ENCODE measurements at places on chromosomes 3 and 15.

- DNase-seq = no peak
These were observed 328.4 kb upstream of the DPH6 start for GRCh38 chr15:35874260-35874905.

DNA sequence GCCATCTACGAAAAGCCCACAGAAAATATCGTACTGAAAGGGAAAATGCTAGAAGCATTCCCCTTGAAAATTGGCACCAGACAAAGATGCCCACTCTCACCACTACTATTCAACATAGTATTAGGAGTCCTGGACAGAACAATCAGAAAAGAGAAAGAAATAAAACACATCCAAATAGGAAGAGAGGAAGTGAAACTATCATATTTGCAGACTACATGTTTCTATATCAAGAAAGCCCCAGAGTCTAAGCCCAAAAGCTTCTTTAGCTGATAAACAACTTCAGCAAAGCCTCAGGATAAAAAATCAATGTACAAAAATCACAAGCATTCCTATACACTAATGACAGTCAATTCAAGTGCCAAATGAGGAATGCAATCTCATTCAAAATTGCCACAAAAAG is 15.6 kb downstream of the OR5K3 start:
- DNase-seq = no peak

GRCh38 chr15:41981371-41982132 is 9.2 kb upstream of the EHD4 start:
- no peak for DNase-seq

- DNase-seq = no peak
These were observed 431.4 kb downstream of the GRM7 start for GRCh38 chr3:7292362-7292761.

- no peak for DNase-seq
These were observed 39.9 kb downstream of the EEFSEC start for GRCh38 chr3:128193168-128193567.

- DNase-seq = no peak
These were observed 264.9 kb downstream of the EBLN2 start for GRCh38 chr3:73326396-73326795.

DNA sequence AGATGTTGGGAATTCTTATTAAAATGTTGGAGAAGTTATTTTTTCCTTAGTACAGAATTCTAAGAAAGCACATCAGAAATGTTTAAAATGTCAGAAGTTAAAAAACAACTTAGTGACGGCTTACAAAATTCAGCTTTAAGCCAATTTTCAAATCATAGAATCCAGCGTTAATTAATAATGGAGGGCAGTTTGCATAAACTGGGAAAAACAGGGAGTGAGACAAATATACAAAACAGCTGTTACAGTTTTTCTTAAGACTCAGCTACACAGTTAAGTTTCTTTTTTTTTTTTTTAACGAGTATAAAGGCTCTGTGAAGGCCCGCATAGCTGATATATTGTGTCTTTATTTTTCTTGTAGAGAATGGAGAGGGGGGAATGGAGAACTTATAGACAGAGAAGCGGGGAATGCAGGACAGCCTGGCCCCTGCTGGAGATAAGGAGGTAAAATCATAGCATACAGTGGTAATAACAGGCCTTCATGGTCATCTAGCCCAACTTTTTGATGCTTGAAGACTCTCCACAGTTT is 164.4 kb downstream of the BBX start:
- DNase-seq = no peak

DNA sequence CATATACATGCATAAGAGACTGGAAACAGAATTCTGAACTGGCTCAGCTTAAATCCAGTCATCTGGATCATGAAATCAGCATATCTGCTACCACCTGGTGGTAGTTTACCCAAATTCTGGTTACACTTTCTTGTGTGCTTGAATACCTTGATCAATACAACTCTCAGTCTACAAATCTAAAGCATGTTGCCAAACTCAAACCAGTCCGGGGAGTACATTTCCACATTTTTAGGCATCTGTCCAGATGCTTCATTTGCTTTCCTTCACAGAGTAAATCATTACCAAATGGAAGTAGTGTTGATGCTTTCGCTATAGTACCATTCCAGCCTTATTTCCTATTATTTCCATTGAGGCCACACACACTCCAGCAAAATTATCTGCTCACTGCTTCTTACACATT is 126.4 kb downstream of the P2RY1 start:
- no peak for DNase-seq

- no peak for DNase-seq
These were observed 200.9 kb downstream of the MCTP2 start for GRCh38 chr15:94432279-94432678.

GRCh38 chr3:143613226-143613625 is 235.0 kb downstream of the SLC9A9 start:
- no peak for DNase-seq

DNA sequence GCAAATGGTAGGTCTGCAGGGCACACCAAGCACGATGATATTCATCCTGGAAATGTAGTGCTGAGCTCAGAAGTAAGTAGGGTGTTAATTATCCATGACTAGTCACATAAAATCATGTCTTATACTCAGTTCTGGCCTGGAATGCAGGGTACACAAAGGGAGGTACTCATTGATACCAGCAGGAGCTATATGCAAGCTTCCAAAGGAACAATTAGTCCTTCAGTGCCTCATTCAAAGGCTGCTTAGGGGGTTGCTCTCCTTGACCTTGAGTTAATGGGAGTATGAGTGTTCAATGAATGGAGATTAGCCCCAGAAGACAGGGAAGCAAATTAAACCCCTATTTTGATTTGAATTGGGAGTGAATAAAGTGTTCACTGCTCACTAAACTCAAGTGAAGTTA is 38.3 kb downstream of the CNTN6 start:
- no peak for DNase-seq

- DNase-seq = no peak
These were observed 29.3 kb downstream of the MAP2K5 start for GRCh38 chr15:67571648-67572415.

DNA sequence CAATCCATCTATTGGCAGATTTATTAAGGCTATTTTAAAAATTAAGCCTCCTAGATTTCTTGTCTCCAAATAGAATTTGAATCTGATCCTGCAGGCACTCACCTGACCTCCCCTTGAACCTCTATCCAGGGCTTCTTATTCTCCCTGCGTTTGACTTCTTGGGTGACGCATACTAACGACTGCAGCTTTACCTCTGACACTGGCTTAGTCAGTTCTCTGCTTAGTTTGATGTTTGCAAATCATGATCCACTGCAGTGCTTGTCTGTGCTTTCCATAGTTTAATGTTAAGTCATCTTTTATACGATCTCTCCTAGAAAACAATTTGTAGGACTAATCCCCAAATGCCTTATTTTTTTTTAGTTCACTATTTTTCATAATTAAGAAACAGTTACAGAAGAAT is 233.1 kb downstream of the ROBO1 start:
- no peak for DNase-seq

DNA sequence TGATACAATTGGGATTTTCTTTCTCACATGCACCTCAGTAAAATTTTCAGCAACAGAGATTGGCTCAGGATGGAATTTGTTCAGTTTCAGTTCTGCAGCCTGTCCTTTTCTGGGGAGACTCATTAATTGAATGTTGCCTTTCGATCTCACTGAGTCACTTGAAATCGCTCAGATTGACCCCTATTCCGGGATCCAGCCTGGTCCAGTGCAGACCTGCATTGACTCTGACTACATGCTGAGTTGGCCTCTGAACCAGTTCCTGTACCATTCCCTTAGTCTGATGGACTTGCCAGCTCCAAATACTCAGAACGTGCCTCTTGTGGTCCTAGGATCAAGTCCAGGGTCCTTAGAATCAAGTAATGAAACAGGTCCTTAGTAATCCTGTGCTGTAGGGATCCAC is 9.4 kb downstream of the IGF1R start:
- DNase-seq = no peak

GRCh38 chr3:30774062-30774461 is 120.4 kb downstream of the GADL1 start:
- DNase-seq = no peak

GRCh38 chr3:58013099-58013498 is 4.9 kb downstream of the FLNB start:
- no peak for DNase-seq

GRCh38 chr3:113275929-113276750 is 64.8 kb downstream of the BOC start:
- no peak for DNase-seq

GRCh38 chr3:8549354-8549753 is 47.7 kb downstream of the LMCD1 start:
- no peak for DNase-seq

GRCh38 chr3:150341891-150342290 is 66.2 kb upstream of the TSC22D2 start:
- no peak for DNase-seq

DNA sequence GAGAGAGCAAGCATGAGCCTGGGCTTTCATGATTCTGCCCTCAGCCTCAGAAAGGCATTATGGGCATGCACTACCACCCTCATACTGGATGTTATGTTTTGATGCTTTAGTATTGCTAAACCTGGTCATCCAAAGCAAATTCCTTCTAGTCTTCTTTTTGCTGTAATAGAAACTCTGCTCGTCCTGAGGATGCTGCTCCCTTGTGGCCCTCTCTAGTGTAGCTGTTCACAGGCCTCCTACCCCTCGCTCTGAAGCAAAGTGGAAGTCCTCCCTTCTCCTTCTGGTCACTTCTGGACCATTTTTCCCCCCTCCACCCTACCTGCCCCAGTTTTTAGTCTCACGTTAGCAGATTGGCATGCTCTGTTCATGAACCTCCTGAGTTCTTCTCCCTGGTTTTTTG is 22.9 kb upstream of the CCNL1 start:
- DNase-seq = no peak

DNA sequence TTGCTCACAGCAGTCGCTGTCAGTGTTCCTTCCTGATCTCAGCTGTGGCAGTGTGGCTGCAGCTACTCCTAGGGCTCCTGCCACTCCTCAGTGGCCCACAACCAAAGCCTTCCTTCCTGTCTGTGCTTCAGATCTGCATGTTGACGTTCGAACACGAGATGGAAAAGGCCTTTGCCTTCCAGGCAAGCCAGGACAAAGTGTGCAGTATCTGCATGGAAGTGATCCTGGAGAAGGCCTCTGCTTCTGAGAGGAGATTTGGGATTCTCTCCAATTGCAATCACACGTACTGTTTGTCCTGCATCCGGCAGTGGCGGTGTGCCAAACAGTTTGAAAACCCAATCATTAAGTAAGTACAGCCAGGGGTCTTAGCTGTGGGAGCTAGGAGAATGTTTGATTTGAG is 17.8 kb downstream of the MKRN2 start:
- no peak for DNase-seq

DNA sequence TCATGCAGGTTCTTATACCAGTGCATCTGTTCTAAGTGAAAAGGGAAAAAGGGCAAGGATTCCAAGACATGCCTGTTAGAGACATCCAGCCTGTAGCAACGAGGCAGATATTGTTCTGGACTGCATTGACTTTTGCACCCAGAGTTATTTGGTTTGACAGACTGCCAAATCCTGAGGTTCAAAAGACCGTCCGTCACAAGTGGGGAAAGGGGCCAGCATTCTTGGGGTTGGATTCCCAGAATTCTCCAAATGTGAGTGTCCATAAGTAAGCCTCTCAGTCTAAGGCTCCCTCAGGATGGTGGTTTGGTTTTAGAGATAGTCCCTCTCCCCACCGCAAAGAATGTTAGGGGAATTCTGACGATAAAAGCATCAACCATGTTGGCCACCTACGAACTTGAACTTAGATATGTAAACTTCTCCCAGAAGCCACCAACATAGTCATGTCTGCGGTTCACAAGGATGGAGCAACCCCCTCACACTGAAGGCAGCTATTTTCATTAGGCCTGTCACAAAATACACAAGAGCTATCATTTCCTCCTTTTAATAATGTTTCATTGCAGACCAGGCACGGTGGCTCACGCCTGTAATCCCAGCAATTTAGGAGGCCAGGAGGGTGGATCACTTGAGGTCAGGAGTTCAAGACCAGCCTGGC is 13.6 kb upstream of the LACTB start:
- DNase-seq = no peak

DNA sequence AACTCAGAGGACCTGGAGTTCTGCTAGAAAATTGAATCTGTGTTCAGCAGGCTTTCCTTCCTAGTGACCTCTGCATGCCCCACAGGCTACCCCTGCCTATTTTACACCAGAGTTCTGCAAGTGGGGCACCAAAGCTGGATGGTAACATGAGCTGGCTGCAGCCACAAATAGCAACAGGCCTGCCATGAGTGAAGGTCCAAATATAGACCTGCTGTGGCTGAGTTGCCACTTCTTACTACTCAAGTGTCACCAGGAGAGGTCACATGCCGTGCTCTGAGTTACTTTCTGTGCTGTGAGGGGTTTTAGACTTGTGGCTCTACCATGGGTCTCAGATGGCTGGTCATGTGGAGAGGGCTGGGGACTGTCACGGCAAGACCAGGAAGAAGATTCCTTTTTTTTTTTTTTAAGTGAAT is at the start of gene FSD2:
Gene FSD2, minus strand, starts transcription at position 76 of the 413 bp plus-strand sequence. CDS start 18,679 bp downstream, outside the sequence.
- no peak for DNase-seq

DNA sequence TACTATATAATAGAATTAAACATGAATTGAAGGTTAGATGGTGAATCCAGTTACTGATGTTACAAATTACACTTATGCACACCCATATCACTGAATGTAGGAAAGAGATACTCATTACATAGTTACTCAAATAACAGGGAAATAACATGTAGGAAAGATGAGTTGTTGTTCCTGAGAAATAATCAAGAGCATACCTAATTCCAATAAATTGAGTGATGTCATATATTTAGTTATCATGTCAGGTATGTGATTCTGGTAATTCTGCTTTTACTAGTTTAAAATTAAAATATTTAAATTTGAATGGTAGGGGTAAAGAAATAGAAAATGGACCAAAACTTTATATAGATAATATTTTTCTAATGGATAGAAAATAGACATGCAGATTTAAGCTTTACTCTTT is 102.6 kb upstream of the MYZAP start:
- DNase-seq = no peak

- DNase-seq = no peak
These were observed 49.1 kb downstream of the IQCH start for GRCh38 chr15:67303490-67304363.

- DNase-seq = no peak
These were observed 3.4 kb upstream of the SELENOT start for GRCh38 chr3:150599611-150600297.

DNA sequence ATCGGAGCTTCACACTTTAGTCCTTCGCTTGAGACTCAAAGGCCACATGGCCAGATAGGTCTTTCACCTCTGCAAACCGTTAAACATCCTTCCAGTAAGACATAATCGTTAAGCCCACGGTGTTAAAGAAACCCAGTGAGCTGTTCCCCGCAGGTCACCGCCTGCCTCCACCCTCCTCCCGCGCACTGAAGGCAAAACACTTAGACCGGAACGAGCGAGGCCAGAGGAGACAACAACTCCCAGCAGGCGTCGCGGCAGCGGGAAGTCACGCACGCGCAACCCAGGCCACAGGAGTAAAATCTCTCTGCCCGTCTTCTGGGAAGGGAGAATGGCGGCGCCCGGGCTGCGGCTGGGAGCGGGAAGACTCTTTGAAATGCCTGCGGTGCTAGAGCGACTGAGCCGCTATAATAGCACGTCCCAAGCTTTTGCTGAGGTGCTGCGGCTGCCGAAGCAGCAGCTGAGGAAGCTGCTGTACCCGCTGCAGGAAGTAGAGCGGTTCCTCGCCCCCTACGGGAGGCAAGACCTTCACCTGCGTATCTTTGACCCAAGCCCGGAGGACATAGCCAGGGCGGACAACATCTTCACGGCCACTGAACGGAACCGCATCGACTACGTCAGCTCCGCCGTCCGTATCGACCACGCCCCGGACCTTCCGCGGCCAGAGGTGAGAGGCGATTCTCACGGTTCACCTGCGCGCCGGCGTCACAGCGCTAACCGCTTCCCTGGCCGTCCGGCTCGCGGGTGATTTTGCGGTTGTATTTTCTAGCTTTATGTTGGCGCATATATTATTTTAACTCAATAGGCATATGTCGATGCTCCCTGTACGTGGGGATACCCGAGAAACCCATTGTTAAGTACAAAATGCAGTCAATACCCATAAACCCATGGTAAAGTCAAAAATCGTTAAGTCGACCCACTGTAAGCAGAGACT is at the start of gene GTPBP8:
Gene GTPBP8, plus strand, starts transcription at position 313 of the 931 bp plus-strand sequence. Its CDS starts 16 bp downstream, at position 329.
- peak; percentile 76 for DNase-seq
